ENCODE measurements at places on chromosomes 12 and 14. TPM values are rescaled to one million over a fixed set of nuclear protein-coding genes. Genes with fewer than 3 reads are reported as not detected.

DNA sequence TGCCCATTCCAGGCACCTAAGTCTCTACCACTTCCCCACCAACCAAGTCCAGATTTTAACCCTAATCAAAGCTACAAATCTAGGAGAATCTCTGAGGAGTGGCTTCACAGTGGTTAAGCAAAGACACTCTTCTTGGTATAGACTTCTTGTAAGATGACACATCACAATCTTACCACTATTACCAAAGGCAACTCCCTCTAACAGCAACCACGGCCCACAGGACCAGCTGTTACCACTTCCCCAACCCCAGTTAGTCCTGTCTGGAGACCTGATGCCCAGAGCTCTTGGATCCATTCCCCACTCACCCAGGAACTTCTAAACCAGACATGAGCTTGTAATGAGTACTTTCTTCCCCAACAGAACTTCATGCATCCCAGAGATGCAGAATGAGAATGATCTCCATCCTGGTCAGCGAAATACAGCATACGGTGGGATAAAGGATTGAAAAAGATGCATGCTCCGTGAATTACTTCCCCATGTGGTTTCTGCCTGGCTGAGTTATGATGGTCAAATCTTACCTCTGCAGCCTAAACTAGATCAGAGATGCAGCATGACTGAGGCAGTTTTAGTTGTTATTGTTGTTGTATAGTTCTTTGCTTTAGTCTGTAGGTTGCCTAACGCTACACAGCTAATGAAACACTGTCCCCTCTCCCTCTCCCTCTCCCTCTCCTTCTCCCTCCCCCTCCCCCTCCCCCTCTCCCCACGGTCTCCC, 87.7 kb upstream of the FOXN3 start:
- DNase-seq, result no peak

- DNase-seq, result no peak
Measured at GRCh38 chr14:39763402-39763890, 331.2 kb upstream of the FBXO33 start.

DNA sequence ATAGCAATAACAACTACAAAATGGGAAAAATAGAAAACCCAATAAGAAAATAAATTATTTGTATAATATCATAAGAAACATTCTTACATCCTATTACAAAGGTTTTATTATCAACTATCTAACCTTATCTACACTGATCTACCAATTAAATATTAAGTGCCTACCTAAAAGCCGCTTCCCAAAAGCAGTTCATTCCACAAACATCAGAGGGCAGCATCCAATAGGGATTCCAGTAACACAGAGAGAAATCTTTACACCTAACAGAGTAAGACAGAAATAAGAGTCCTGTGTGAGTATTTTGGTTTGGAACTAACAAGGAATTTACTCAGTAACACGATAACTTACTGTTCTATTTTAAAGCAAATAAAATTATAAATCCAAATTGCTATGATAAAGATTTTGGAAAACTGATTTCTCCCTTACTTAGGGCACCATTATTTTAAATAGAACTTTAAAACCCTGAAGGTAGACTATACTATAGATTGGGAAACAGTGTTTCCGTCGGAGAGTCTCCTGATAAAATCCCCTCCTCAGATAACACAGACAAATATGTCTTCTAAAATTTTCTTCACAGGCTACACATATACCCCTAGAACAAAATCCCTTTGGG, 15.0 kb downstream of the GXYLT1 start:
- no peak for DNase-seq

- no peak for DNase-seq
Measured at GRCh38 chr14:89466944-89467343, 49.9 kb upstream of the FOXN3 start.

GRCh38 chr14:49853572-49854375, 1.2 kb upstream of the NEMF start:
- no peak for DNase-seq

DNA sequence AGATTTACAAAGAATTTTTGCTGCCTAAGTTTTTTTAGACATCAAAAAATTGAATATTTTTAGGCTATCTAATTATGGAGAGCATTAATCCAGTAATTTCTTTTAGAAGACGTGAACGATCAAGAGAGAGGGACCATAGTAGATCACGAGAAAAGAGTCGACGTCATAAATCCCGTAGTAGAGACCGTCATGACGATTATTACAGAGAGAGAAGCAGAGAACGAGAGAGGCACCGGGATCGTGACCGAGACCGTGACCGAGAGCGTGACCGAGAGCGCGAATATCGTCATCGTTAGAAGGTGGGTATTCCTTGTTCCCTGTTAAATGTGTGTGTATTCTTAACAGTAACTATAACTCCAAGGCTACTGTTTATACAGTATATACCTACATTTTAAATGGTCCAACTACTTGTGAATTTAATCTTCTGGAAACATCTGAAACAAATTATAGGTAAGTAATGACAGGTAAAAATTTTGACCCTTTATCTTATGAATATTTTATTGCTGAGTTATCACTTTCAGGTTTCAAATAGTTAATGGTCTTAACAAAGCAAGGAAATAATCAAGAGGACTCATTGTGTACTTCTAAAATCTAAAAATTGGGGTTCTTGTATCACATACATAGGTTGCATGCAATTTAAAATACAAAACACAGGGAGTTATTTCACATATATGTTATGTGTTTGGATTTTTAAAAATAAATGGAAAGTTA, 23.1 kb downstream of the CPSF6 start:
- DNase-seq, result no peak

GRCh38 chr14:81519200-81520011, 14.2 kb downstream of the SEL1L start:
- no peak for DNase-seq

The CDH24 gene
- total RNA-seq, result 2.4 TPM

DNA sequence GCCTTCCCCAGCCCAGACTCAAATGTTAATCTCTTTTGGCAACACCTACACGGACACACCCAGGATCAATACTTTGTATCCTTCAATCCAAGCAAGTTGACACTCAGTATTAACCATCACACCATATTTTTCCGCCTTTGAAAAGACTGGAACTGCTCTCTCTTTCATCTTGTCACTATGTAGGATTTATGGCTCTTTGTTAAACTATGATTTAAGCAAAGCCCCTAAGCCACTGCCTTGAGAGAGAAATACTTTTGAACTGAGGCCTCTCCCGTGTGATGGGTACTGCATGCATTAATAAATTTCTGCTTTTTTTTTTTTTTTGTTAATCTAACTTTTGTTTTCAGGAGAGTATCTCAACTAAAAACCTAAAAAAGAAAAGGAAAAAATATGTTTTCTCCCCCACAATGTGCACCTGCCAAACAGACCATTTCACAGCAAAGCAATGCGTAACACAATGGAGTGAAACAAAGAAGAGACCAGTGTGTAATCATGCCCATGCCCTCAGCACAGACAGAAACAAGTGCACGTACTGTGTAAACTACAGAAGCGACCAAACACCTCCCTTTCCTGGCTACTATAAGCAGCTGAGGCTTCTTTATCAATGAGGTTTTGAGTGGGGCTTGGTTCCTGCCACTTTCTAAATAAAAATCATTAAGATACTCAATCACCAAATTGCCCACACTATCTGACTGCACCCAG, 28.3 kb upstream of the ETFBKMT start:
- DNase-seq, result no peak

The KCNMB4 gene
- 1.2 TPM for total RNA-seq

The SLC2A14 gene
- total RNA-seq, result 5.4 TPM

- DNase-seq, result no peak
Measured at GRCh38 chr12:92186038-92186470, 40.4 kb upstream of the BTG1 start.

The PTHLH gene
- not detected for total RNA-seq

GRCh38 chr12:12158858-12159257, 88.1 kb downstream of the BCL2L14 start:
- DNase-seq, result no peak

DNA sequence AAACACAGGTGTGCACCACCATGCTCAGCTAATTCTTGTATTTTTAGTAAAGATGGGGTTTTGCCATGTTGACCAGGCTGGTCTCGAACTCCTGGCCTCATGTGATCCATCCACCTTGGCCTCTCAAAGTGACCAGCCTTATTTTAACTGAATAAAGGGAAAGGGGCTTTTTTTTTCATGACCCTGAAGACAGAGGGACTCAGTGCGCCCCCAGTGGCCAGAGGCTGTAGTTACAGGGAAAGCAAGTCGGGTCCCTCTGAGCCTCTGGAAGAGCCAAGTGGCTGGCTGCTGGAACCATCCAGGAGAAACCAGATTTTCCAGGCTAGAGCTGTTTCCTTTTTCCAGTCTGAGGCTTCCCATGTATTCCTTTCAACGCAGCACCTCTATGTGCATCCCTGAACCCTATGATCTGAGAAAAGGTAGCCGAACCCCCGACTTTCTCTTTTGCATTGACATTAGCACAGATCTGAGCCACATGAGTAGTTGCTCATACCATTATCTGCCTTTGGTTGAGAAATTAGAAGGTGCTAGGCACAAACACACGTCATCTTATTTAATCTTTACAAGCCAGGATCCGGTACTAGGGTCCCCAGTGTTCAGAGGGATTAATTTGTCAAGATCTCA, 342.7 kb downstream of the CACNA1C start:
- no peak for DNase-seq

The E2F7 gene
- 0.22 TPM for total RNA-seq

DNA sequence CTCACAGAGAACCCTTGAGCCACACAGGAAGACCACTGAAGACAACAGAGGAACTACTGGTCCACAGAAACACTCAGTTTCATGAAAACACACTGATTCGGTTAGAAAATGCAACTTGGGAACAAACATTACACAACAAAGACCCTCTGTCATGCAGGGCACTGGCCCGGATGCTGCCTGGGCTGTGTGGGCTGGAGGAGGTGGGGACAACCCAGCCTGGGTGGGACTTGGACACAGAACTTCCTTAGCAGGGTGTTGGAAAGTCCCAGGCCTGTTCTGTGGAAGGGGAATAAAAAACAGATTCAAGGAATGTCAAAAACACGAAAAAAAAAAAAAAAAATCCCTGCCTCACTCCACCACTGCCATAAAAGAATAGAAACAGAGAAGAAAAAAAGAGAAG, 181.0 kb downstream of the MON2 start:
- DNase-seq, result no peak

DNA sequence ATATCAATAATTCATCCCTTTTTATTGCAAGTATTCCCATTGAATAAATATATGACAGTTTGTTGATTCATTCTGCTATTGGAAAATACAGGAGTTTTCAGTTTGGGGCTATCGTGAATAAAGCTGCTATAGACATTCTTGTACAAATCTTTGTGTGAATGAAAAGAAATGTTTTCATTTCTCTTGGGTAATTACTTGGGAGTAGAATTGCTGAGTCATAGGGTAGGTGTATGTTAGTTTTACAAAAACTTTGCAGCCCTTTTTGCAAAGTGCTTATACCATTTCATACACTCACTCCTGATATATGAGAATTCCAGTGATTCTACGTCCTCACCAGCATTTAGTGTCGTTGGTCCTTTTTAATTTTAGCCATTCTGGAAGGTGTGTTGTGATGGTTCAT, 6.9 kb upstream of the PTCSC3 start:
- DNase-seq, result no peak

DNA sequence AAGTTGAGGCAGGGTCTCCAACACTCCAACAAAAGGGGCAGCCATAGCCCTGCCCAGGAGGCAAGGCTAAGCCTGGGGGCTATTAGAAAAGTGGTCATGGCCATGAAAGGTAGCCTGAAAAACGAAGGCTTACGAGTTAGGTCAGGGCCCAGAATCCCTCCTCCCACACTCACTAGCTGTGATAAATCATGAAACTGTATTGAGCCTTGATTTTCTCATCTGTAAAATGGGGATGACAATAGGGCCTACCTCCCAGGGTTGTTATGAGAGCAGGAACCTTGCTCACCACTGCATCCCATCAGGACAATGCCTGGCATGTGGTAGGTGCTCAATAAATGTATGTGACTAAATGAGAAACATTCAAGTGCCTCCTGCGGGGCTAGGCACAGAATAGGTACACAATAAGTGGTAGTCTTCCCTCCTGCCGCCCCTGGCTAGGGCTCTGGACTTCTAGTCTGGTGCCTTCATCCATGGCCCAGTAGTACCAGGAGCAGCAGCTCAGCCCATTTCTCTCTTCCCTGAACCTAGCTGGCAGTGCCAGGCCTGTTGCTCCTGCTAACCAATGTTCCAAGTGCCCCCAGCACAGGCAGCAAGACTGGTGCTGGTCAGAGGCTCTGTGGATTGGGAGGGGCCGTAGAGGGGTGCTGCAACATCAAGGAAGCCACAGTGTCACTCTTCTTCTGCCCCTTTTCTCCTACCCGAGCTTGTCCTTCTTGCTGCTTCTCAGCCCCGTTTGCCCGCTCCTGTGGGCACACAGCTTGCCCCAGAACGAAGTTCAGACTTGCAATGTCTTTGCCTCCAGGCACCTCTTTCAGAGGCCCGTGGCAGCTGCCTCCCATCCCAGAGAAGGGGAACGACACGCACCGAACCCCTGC, 7.8 kb downstream of the PGF start:
- DNase-seq, result no peak

The GPRC5D gene
- total RNA-seq, result not detected

DNA sequence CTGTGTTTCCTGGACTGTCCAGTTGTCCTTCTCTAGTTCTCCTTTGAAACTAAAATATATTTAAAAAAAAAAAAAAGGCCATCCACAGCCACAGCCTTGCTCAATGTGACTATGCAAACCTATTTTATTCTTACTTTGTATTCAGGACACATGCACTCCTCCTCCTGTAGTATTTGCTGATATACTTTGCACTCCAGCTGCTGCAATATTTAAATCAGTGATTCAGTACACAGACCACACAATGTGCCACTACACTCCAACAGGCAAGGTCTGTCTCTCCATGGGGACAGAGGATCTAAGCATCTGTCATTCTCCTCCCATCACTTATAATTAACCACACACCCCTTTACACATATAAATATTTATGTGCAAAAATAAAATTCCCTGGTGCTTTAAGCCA, 40.2 kb upstream of the CCDC196 start:
- DNase-seq, result no peak

DNA sequence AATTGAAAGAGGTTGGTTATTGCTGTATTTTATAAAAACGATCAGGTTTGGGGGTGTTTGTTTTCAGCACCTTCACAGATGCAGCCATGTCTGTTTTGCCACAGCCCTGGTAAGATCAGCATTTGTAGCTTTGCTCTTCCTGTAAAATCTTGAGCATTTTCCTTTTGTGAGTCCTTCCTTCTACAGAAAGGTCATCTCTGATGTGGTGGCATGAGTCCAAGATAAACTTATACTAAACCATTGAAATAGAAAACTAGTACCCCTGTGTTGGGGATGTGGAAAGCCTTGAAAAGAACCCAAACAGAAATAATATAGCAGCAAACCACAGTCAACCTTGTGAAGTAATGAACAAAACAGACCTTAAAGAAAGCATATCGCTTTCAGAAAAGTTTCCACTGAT, 85.5 kb downstream of the TGFB3 start:
- DNase-seq, result no peak

The HELB gene
- total RNA-seq, result 2.9 TPM

- DNase-seq, result no peak
Measured at GRCh38 chr12:29610473-29611170, 113.1 kb upstream of the OVCH1 start.

The NRL gene
- total RNA-seq, result 1.6 TPM

GRCh38 chr12:69355363-69356028, 4.0 kb upstream of the YEATS4 start:
- DNase-seq, result no peak

- peak; percentile 41 for DNase-seq
Measured at GRCh38 chr12:34604631-34605509, 582.6 kb downstream of the ALG10 start.

The SIX6 gene
- total RNA-seq, result not detected
